ENCODE measurements at places on chromosomes 5 and 9.
A peak's percentile ranks its signal among the peaks of the same experiment; 100 is the strongest.

DNA sequence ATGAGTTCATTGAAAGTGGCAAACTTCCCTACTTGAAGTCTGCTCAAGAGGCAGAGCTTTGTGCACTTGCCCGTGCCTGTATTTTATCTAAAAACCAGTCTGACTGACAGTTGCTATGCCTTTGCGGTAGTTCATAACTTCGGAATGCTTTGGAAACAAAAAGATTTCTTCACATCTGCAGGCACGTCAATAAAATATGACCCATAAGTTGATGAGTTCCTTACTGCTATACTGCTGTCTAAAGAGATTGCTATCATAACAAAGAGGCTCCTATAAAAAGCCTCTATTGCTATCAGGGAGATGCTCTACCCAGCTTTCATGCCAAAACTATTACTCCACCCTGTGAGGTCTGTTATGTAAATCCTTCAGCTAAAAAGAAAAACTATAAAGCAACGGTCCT, 25.4 kb upstream of the RNF20 start:
- no peaks in the 10 kb centered on the region for H3K27me3 ChIP-seq
- H3K27ac ChIP-seq: no peak overlapping the region
- H3K4me3 ChIP-seq: no peak overlapping the region
- H3K36me3 ChIP-seq: no peaks in the 10 kb centered on the region
- no peaks in the 10 kb centered on the region for H3K4me1 ChIP-seq

GRCh38 chr5:30099634-30100033, 1093.9 kb upstream of the CDH6 start:
- no peaks in the 10 kb centered on the region for H3K36me3 ChIP-seq
- H3K4me1 ChIP-seq: peaks cover 1% of the 10 kb centered on the region
- no peak overlapping the region for H3K27ac ChIP-seq
- H3K4me3 ChIP-seq: no peak overlapping the region

GRCh38 chr5:141898448-141899049, 20.3 kb upstream of the PCDH1 start:
- no peaks in the 10 kb centered on the region for H3K36me3 ChIP-seq
- no peak overlapping the region for H3K4me3 ChIP-seq
- H3K4me1 ChIP-seq: no peaks in the 10 kb centered on the region
- H3K27me3 ChIP-seq: no peaks in the 10 kb centered on the region

- peak; percentile 4 for DNase-seq
- H3K36me3 ChIP-seq: no peaks in the 10 kb centered on the region
- H3K27ac ChIP-seq: no peak overlapping the region
- H3K4me1 ChIP-seq: no peaks in the 10 kb centered on the region
- H3K4me3 ChIP-seq: no peak overlapping the region
These were observed 490.2 kb upstream of the RORB start for GRCh38 chr9:74006935-74007334.

- no peaks in the 10 kb centered on the region for H3K4me1 ChIP-seq
- no peak for DNase-seq
- no peak overlapping the region for H3K27ac ChIP-seq
- H3K27me3 ChIP-seq: no peaks in the 10 kb centered on the region
- no peak overlapping the region for H3K4me3 ChIP-seq
These were observed 177.1 kb downstream of the CPLANE1 start for GRCh38 chr5:37071901-37072581.

- no peaks in the 10 kb centered on the region for H3K4me1 ChIP-seq
- H3K27ac ChIP-seq: no peak overlapping the region
- no peak for DNase-seq
- peaks cover 8% of the 10 kb centered on the region for H3K36me3 ChIP-seq
- H3K4me3 ChIP-seq: no peak overlapping the region
- no peaks in the 10 kb centered on the region for H3K27me3 ChIP-seq
These were observed 73.1 kb upstream of the TBC1D9B start for GRCh38 chr5:179980767-179981166.

- H3K4me1 ChIP-seq: no peaks in the 10 kb centered on the region
- 0 out of 2 replicates have a peak, but pooled peaks cover 1% of the 10 kb centered on the region for H3K27me3 ChIP-seq
- H3K27ac ChIP-seq: no peak overlapping the region
- no peak for DNase-seq
- H3K36me3 ChIP-seq: no peaks in the 10 kb centered on the region
- no peak overlapping the region for H3K4me3 ChIP-seq
These were observed 9.8 kb downstream of the RIGI start for GRCh38 chr9:32516241-32516640.

GRCh38 chr5:100902440-100903038, 543 bp downstream of the ST8SIA4 start:
- H3K27me3 ChIP-seq: peaks cover 28% of the 10 kb centered on the region
- H3K4me1 ChIP-seq: no peaks in the 10 kb centered on the region
- peak overlapping the region; percentile 66 for H3K4me3 ChIP-seq
- H3K27ac ChIP-seq: no peak overlapping the region
- H3K36me3 ChIP-seq: no peaks in the 10 kb centered on the region

GRCh38 chr9:27489087-27489876, 34.8 kb upstream of the IFNK start:
- no peak overlapping the region for H3K4me3 ChIP-seq
- H3K4me1 ChIP-seq: peaks cover 7% of the 10 kb centered on the region
- H3K27ac ChIP-seq: no peak overlapping the region

- H3K4me1 ChIP-seq: no peaks in the 10 kb centered on the region
- no peaks in the 10 kb centered on the region for H3K27me3 ChIP-seq
- H3K27ac ChIP-seq: no peak overlapping the region
- no peak for DNase-seq
- no peaks in the 10 kb centered on the region for H3K36me3 ChIP-seq
These were observed 38.2 kb downstream of the C5orf15 start for GRCh38 chr5:133930061-133930812.

DNA sequence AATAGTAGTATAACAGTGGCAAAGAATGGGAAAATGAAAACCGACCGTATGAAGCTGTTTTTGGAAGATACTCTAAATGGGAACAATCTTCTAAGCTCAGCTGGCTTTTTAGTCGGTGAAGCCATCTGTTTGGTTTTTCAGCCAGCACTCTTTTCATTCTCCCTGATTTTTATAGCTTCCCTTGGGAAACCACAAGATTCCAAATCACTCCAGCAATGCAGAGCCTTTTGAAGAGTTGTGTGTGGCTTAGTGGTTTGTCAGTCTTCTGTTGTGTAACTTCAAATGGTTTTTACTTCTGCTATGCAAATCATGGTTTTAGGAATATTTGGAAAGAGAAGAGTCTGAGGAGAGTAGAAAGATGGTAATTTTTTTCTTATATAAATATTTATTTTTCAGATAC, 180.7 kb downstream of the KDM4C start:
- H3K4me1 ChIP-seq: no peaks in the 10 kb centered on the region
- no peak overlapping the region for H3K4me3 ChIP-seq
- no peaks in the 10 kb centered on the region for H3K36me3 ChIP-seq
- no peaks in the 10 kb centered on the region for H3K27me3 ChIP-seq
- H3K27ac ChIP-seq: no peak overlapping the region

DNA sequence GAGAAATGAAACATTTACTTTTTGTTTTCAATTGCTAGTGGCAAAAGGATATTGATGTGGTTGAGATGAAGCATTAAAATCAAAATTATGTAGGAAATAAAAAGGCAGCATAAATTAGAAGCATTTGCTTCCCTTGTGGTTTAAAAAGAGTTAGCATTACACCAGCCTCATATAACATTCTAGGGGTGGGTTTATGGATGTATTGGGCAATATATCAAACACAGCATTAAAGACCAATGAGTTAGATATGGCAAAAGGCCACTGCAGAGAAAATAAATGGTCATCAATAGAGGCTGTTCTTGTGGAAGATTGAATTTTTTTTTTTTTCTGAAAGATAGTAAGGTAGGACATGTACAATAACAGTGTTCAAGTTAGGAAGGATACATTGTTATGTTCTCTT, 473.0 kb downstream of the TLR4 start:
- no peaks in the 10 kb centered on the region for H3K4me1 ChIP-seq
- no peaks in the 10 kb centered on the region for H3K36me3 ChIP-seq
- H3K27ac ChIP-seq: no peak overlapping the region
- no peaks in the 10 kb centered on the region for H3K27me3 ChIP-seq
- no peak overlapping the region for H3K4me3 ChIP-seq
- no peak for DNase-seq

- H3K27ac ChIP-seq: no peak overlapping the region
- H3K36me3 ChIP-seq: no peaks in the 10 kb centered on the region
- H3K27me3 ChIP-seq: no peaks in the 10 kb centered on the region
- no peak overlapping the region for H3K4me3 ChIP-seq
These were observed 343.4 kb downstream of the DNAH5 start for GRCh38 chr5:13601112-13601511.

DNA sequence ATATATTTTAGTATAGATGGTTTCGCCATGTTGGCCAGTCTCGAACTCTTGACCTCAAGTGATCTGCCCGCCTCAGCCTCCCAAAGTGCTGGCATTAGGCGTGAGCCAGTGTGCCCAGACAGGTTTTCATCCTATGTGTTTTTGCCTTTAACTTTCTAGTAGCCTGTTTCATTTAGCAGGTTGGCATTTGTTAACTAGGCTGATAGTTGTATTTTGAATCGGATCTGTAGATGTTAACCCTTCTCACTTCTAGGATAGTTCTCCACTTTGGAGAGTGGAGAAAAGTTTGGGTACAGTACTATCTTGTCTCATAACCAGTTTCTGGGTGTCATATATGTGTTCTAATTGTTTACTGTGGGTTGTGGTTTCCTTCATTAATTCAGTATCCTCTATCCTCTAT, 7.3 kb upstream of the FGF18 start:
- H3K27me3 ChIP-seq: 0 out of 2 replicates have a peak, but pooled peaks cover 1% of the 10 kb centered on the region
- peaks cover 16% of the 10 kb centered on the region for H3K36me3 ChIP-seq
- no peak overlapping the region for H3K27ac ChIP-seq
- no peak overlapping the region for H3K4me3 ChIP-seq
- no peaks in the 10 kb centered on the region for H3K4me1 ChIP-seq

GRCh38 chr9:124394596-124394995, 20.6 kb downstream of the PSMB7 start:
- no peak for DNase-seq
- no peak overlapping the region for H3K27ac ChIP-seq

DNA sequence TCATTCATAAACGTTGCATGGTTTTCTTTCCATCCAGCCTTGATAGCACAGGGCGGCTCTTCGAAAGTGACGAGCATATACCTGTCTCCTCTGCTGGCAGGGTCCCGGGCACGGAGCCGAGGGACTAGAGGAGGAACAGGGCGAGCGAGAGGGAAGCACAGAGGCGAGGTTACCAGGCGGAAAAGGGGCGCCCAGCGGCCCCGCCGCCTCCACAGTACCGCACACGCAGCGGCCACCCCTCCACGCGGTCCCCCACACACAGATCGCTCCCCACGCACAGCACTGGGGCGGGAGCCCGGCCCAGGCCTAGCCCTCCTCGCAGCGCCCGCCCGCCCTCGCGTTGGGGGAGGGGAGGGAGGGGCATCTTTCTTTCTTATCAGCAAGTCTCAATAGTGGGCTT, 296.6 kb upstream of the DAB2 start:
- H3K4me3 ChIP-seq: no peak overlapping the region
- no peaks in the 10 kb centered on the region for H3K36me3 ChIP-seq
- no peak for DNase-seq
- H3K27ac ChIP-seq: no peak overlapping the region
- H3K27me3 ChIP-seq: no peaks in the 10 kb centered on the region
- H3K4me1 ChIP-seq: no peaks in the 10 kb centered on the region

- DNase-seq: no peak
- no peak overlapping the region for H3K4me3 ChIP-seq
- H3K36me3 ChIP-seq: no peaks in the 10 kb centered on the region
- H3K27ac ChIP-seq: no peak overlapping the region
These were observed 3.1 kb downstream of the RANBP3L start for GRCh38 chr5:36298552-36298951.

GRCh38 chr5:149900390-149900789, 44.2 kb downstream of the PDE6A start:
- no peaks in the 10 kb centered on the region for H3K36me3 ChIP-seq
- DNase-seq: no peak
- H3K27ac ChIP-seq: no peak overlapping the region
- H3K4me1 ChIP-seq: no peaks in the 10 kb centered on the region

DNA sequence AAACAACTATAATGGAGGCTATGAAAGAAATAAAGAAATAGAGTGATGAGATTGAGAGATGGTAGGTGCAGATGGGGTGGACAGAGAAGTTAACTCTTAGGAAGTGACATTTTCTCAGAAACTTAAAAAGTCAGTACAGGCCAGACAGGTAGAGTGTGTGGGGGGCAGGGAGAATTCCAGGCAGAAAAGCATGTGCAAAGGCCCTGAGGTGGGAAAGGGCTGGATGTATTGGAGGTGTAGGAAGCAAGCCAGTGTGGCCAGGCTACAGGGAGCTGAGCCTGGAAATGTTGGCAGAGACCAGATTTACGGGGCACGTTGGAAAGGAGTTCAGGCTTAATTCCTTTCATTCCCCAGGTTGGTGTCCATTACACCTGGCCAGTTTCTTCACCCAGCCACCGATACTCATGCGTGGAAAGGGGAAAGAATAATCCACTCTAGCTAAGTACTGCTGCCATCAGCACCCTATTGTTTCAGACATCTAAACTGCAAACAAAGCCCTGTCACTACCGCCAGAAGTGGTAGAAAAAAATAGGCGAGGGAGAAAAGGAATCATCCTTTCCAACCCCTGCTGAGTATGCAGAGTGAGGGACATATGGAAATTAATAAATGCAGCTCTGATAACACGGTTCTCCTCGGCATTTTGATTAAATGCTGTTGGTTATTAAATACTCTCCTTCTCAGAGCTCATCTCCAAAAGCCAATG, 116.8 kb upstream of the GPR151 start:
- H3K36me3 ChIP-seq: no peaks in the 10 kb centered on the region
- DNase-seq: no peak
- H3K4me3 ChIP-seq: no peak overlapping the region
- no peaks in the 10 kb centered on the region for H3K27me3 ChIP-seq

DNA sequence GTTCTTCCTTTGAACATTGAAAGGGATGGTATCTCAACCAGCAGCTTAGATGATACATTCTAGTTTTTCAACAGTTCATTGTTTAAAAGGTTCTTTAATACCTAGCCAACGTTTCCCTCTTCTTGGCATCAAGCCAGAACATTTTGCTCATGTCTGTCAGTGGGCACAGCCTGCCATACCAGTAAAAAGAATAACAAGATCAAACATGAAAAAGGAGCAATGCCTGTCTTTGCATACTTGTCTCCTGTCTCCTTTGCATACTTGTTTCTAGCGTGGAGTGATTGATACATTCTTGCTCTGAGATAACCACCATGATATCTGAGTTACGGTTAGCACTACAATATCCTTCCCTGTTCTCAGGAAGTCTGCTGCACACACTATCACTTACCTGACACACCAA, 248.6 kb upstream of the DAPK1 start:
- H3K4me3 ChIP-seq: no peak overlapping the region
- H3K27ac ChIP-seq: no peak overlapping the region
- no peaks in the 10 kb centered on the region for H3K36me3 ChIP-seq
- no peaks in the 10 kb centered on the region for H3K27me3 ChIP-seq

Data from iPS DF 6.9 (cell line).